ENCODE measurements at places on chromosomes 5 and 9.
A peak's percentile ranks its signal among the peaks of the same experiment; 100 is the strongest.

- DNase-seq = no peak
These were observed 129.6 kb downstream of the GLIS3 start for GRCh38 chr9:4170231-4170630.

- no peak for DNase-seq
These were observed 26.4 kb upstream of the SEMA5A start for GRCh38 chr5:9572246-9572645.

DNA sequence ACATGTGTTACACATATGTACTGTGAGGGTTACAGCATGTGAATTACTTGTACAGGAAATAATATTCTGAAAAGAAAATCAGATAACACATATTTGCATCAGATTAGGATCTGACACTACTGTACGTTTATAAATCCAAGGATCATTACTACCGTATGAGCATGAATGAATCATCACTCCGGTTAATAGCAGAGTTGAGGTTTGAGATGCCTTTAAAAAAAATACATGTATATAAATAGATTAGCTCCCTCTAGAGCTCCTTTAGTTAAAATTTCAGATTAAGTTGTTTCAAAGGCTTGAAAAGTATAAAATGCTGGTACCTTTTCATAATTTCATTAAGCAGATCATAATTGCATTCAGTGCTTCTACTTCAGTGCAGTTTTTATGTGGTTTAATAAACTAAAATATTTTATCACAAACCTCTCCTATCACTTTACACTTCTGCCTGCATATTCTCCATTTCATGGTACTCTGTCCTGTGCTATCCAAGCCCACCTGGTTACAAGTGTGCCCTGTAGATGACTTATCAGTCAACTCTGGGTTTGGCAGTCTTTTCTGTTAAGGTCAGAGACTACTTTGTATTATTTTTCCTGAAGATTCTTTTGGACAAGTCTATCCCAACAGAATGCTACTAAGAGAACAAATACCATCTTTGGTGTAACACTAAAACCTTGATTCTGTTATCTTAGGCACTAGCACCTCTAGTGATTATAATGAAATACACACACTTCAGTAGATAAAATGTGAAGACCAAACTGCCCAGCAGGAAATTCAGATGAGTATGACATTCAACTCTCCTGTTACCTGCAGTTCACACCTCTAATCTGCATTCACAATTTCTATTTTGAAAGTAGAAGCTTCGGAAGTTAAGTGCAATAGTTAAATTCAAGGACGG is 48.0 kb upstream of the POU5F2 start:
- DNase-seq = no peak

DNA sequence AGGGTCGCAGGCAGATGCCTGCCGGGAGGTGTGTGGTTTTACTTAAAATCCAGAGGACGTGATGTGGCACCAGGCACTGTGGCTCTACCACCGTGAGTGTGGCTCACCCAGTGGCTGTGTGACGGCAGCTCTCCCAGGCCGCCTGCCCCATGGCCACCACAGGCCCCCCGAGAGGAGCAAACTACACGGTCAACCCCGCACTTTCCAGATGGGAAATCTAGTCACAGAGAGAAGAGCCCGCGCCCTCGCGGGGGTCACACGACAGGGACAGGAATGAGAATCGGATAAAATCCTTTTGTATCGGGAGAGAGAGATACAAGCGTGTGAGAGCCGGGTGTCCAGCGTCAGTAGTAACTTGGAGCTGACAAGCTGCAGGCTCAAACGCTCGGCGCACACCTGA is 24.4 kb downstream of the TERT start:
- no peak for DNase-seq

GRCh38 chr9:26770821-26771220 is 121.8 kb downstream of the CAAP1 start:
- no peak for DNase-seq

GRCh38 chr9:70058569-70059116 is 15.0 kb downstream of the MAMDC2 start:
- DNase-seq = no peak

DNA sequence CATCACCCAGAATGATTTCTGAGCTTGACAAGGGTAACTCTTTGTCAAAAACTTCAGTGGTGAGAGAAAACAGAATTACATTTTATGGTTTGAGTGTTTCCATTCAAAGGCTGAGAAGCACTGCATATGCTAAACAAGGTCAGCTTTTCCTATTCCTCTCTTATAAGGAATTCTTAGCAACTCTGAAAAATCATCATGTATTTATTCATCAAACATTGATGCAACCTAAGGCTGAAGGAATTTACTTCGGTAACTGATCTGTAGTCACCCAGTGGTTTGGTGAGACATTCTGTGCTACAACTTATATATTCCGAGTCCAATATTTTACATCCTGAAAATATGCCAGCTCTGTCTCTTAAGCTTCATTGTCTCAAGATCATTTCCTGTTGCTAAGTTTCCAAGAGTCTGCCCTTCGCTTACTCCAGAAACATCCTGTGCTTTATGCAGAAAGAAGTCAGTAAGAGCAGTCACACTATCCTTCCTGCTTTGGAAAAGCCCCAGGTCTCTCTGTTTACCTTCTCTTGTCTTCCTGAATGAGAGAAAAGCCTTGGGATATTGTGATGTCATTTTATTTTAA is 176.6 kb upstream of the TBCA start:
- DNase-seq = no peak

GRCh38 chr5:120614531-120615180 is 150.6 kb downstream of the PRR16 start:
- DNase-seq = no peak

DNA sequence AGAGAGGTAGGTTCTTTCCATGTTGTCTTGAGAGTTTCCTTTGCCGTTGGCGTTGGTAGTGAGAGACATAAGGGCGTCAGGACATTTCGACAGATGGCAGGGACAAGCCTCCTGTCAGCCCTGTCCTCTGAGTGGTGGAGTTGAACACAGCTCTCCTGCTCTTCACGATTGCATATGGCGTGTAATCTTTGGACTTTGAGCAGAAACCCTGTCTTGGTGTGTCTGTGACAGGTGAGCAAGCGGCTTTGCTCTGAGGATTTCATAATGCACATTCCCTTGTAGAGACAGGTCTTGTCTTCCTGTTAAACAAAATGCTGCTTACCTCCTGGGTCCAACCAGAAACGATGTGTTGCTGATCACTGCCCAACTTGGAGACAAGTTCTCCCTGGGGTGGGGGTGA is 146.5 kb downstream of the NXNL2 start:
- DNase-seq = no peak

DNA sequence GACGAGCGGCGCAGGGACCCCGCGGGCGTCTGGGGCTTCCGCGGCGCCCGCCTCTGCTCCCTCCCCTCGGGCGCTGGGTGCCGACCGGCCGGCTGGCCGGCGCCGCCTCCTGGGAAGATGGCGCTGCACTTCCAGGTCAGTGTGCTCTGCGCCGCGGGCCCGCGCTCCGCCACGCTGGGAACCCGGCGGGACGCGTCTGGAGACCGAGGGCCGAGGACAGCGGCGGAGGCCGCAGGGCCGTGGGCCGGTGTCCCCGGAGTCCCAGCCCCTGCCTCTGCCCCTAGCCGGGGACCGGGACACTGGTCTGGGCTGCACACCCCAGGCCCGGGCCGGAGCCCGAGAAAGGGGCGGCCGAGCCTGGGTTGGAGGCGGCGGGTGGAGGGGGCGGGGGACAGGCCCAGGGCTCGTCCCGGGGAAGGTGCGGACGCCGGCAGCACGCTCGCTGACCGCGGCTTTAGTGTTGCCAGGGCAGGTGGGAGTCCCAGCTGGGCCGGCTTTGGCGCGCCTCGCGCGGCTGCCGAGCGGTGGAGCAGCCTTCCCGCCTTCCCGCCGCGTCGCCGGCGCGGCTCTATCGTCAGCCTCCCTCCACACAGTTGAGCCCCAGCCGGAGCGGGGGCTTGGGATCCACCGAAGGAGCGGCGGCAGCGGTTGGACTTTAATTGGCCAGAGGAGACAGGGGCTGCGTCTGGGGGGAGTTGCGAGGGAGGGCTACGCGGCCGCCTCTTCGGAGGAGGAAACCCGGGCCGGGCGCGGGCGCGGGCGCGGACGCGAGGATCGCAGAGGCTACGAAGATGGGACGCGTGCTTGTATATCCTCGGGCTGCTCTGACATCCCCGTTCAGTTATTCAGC is at the start of gene RANBP17:
Gene RANBP17, plus strand, starts transcription at position 102 of the 850 bp plus-strand sequence.
- peak; percentile 17 for DNase-seq

- DNase-seq = no peak
These were observed 10.6 kb upstream of the GRIN1 start for GRCh38 chr9:137128158-137128861.

DNA sequence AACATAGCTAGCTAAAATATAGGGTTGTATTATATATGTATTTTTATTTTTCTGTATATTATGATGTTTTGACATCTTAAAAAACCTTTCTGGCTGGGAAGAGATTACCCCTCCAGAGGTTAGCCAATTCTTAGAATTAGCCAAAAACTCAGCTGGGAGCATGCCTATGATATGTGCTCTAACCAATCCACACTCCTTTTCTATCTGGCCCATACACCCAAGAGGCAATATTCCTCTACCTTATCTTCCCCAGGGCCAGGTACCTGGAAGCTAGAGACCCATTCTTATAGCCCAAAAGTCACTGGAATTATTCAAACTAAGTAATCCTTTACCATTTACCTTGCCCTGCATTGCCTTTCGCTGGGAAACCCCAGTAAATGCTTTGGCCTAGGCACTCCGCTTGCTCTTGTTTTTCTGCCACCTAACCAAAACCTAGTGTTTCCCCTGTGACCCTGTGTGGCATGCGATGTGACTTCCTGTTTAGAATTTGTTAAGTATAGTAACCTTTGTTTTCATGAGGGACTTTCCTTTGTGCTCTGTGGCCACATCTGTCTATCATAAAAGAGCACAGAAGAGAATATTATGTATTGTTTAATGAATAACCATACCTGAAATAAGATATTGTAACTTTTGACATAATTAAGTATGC is 37.4 kb downstream of the CSNK1G3 start:
- peak; percentile 16 for DNase-seq

DNA sequence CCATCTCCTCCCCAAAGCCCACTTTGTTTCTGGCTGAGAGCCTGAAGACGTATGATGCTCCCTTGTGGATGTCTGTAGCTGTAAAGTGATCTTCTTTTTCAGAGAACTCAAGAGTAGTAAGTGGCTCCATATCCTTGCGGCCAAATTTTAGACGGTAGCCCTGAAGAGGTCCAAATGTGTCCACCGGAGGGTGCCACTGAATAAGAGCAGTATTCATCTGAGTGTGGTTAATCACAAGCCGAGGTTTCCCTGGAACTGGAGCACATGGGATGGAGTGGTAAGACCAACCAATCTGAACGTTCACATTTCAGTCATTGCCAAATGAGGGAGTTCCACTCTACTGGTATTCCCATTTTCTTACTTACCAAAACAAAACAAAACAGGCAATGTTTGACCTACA is 686.5 kb upstream of the DMAC1 start:
- no peak for DNase-seq

DNA sequence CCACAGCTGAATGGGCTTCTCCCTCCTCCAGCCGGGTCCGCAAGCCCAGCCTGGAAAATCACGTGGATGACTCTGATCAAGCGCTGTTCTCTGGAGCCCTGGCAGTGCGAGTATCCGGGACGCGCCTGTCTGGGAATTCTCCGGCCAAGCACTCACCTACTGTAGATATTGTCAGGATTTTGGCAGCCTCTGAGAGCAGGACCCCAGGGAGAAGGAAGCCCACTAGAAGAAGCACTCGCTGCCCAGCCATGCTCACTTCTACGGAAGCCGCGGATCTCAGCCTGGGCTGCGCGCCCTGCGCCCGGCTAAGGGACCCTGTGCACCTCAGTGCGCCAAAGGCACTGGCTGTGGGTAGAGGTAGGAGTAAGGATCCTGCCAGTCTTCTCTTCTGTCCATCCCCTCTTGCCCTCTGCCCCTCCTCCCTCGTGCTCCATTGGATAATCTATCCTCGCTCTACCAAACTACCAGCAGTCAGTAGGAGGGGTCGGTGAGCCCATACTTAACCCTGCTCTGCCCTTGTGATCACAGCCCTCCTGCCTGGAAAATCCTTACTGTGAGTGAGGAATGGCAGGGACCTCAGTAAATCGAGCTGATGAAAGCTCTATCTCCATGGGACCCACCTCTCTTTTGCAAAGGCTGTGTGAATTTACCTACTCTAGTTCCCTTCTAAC is at the start of gene UGT3A2:
Gene UGT3A2, minus strand, starts transcription at position 343 of the 671 bp plus-strand sequence. Its CDS starts 93 bp downstream, at position 250.
- DNase-seq = no peak

DNA sequence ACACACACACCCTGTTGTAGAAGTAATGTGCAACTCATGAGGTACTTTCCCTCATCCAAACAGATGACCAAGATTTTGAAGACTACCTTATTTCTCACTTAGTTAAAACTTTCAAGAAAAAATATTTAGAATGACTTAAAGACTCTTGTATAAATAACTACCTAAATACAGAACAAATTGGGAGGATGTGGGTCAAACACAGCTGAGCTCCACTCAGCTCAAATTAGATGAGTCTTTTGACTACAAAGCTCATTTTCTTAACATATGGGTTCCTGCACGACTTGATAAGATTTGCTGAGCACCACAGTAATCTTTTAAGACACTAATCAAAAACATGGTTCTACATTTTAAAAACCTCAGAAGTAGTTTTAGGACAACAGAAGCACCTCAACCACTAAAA is 8.9 kb downstream of the MTX3 start:
- no peak for DNase-seq

GRCh38 chr9:13719981-13720676 is 440.6 kb upstream of the MPDZ start:
- DNase-seq = no peak

DNA sequence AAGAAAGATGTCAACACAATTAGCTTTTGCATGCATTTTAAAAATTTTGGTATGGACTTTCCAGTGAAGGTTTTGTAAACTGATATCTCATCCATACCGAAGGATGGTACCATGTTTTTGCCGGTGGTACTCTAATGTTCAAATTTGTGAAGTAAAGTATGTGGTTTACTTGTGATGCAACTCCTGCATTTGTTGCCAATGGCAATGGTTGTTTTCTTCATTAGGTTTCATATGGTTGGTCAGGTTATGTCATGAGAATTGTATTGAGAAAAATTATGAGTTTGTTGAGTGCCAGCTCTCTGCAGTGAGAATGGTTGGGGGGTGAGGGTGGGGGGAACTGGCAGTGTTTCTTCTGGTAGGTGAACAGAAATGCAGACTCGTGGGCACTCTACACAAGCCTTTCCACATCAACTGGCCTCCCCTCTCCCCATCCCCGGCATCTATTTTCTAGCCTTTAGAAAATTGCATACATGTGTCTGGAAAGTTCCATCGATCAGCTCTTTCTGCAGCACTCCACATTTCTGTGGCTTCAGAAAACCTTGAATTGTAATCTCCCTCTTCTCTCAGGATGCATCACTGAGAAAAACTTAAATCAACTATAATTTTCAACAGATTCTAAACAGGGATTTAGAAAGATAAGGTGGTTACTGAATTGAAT is 107.7 kb downstream of the PDE4D start:
- DNase-seq = no peak
